CD8-positive, alpha-beta T cell (primary cell): ENCODE measurements at places on chromosomes 3 and 15.
A peak's percentile ranks its signal among the peaks of the same experiment; 100 is the strongest.

DNA sequence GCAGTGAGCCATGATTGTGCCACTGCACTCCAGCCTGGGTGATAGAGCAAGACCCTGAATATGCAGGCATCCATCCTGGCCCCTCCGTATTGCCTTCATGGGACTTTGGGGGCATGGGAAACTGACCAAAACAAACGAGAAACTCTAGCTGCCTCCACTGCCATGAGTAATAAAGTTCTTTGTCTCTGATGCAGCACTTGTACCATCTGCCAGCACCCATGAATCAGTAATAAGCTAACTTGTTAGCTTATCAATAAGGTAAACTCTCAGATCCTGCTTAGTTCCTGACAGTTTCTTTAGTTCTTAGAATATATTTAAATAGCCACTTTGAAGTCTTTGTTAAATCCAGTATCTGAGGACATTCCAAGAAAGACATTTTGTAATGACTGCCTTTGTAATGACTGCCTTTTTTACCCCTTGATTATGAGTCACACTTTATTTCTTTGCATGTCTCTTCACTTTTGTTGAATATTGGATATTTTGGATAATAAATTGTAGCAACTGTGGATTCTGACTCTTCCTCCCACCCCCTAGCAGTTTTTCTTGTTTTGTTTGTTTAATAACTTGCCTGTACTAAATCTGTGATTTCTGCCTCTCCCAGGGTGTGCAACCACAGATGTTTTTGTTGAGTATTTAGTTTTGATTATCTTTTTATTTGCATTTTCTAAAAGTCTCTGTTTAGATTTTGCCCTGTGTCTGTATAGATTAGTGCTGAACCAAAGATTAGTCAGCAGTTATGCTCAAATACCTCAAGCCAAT lies 136.9 kb downstream of the HCN4 start:
- no peak for DNase-seq

DNA sequence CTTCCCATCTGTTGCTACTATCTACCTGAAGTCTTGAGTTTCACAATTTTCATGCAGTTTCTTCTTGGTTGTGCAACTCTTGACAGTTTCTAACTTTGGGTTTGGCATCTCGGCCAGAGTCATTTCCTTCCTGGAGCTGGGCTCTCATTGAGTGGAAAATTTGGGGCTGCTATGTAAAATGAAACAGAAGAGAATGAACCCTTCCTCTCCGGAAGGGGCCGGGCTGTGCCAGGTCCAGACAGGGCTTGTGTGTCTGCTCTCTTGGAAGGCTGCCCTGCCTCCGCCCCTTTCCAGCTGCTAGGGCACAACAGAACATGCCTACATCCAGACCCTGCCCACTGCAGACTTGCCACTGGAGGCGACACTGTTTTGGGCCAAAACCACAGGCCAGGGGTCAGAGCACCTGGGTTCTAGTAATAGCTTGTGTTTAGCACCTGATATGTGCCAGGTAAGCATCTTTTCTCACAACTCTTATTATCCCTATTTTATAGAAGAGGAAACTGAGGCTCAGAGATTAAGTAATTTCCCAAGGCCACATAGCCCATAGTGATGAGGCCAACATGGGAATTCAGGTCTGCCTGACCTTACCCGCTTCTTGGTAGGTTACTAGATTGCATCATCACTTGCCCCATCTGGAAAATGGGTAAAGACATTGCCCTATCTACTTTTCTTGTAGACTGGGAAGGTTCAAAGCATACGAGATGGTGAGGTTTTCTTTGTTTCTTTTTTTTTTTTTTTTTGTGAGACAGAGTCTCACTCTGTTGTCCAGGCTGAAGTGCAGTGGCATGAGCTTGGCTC lies 25.0 kb downstream of the IRAK2 start:
- peak; percentile 21 for DNase-seq

DNA sequence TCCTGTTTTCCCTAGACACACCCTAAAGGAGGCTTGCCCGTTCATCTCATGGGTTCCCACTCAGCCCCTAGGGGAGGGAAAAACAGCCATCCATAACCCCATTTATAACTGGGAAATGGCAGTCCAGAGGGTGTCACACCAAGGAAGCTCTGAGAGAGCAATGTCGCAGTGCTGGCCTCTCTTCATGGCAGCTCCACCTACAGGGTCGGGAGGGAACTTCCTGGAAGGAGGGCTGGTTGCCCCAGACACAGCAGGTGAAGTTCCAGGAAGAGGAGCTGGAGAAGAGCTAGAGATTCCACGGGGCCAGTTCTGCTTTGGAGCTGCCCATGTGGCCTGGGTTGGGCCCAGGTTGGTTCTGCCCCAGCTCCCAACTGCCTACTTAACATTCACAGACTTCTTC lies 22.3 kb upstream of the LINGO1 start:
- DNase-seq, result no peak

GRCh38 chr3:182954553-182955235 lies 25.6 kb downstream of the DCUN1D1 start:
- no peak for DNase-seq

GRCh38 chr3:50633230-50633790 lies 16.4 kb downstream of the MAPKAPK3 start:
- no peak for DNase-seq

GRCh38 chr3:171497468-171497867 lies 37.3 kb upstream of the TNIK start:
- DNase-seq, result no peak

GRCh38 chr15:69459066-69459465 lies 6.4 kb downstream of the RPLP1 start:
- no peak for DNase-seq

DNA sequence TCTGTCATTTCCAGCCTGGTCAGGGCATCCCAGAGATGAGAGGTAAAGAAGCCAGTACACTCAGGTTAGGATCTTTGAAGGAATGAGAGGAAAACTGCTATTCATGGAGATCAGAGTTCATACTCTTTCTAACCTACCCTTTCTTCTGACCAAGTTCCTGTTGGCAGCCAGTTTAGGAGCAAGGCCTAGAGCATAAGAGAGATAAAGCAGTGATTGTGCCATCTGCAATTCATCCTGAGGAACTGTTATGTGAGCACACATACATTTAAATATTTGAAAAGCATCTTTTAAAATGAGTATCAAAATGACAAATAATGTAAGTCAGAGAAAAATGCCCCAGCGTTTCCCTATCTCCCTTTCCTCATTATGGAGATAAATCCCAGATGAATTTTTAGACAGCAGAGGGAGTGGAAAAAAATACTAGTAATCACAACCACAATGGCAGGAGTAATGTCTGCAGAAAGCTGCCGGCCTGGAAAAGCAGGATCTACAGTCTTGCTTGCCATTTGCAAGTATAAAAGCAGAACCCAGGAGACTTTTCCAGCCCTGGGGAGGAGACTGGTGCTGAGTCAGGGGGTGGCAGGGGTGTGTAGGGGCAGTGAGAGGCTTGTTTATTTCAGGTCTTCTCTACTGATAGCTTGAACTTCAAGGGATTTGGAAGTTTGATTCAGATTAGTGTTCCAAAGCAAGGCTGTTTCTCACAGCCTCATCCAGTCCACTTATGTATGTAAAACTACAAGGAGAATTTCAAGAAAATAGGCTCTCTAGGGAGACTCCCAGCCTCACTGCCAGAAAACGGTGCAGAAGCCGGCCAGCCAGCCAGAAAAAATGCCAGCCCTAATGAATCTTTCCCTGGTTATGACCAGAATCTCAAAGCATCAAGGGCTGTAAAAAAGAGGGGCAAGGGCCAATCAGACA lies 1052.4 kb downstream of the TUSC7 start:
- no peak for DNase-seq

- no peak for DNase-seq
Measured at GRCh38 chr3:112090887-112091586, 4.8 kb downstream of the C3orf52 start.

DNA sequence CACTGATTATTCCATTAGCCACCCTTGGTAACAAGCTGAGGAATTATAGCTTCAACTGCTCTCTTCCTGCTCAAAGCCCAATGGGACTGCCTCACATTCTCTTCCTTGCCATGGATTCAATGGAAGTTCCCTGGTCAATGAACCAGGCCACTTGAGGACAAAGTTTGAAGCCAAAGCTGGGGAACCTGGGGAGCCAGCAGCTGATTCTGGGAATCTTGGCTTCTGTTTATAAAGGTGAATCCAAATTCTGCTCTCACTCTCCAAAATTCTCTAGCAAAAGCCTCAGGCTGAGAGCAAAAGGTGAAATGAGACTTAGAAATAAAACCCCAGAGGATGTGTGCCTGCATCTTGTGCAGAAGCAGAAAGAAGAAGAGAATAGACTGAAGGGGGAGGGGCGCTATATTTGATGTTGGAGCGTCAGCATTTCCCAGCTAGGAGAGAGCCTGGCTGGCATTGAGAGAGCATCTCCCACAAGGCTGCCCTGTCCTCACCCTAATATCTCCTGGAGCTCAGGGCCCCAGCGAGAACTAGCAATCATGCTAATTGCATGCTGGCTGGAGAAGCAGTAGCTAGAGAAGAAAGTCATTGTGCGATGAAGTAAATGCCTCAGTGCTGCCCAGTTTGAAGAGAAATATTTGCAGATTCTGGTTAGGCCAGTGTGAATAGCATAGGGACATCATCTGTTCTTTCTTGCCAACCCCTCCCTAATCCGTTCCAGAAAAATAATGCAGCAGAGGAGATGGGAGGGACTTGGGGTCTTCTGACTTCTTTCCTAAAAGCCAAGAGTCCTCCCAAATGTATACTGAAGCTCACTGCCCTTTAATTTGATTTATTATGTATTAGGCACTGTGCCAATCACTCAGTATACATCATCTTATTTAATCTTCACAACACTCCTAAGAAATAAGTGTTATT lies 34.9 kb upstream of the GAP43 start:
- DNase-seq, result no peak

DNA sequence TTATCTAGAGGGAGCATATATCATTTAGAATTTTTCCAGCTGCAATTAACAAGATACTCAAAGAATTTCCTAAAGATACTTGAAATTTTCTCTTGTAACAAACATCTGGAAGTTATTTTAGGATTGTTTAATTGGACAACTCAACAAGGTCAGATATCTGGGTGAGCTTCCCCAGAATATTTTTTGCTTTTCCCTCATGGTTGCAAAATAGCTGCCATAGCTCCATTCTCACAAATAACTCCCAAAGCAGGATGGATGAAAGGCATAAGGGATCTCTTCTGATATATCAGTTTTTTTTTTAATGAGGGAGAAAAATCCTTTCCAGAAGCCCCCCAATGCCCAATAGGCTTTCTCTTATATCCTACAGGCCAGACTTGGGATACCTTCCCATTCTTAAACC lies 56.6 kb upstream of the SLC25A26 start:
- no peak for DNase-seq

DNA sequence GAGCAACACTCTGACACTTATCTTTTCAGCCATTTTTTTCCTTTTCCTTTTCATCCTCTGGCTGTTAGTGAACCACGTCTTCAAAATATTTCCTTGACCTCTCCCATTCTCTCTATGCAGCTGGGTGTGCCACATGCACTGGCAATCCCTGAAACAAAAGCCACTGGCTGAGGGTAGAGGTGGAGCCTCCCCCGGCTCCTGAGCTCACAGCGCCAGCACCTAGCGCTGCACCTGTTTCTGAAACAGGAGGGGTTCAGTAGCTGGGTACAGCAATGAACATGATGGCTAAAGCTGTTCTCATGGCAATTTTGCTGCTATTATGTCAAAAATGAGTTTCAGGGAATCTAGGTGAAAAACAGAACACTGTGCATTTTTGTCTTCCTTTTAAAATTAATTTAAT lies 314.7 kb upstream of the ATP10A start:
- DNase-seq, result no peak

DNA sequence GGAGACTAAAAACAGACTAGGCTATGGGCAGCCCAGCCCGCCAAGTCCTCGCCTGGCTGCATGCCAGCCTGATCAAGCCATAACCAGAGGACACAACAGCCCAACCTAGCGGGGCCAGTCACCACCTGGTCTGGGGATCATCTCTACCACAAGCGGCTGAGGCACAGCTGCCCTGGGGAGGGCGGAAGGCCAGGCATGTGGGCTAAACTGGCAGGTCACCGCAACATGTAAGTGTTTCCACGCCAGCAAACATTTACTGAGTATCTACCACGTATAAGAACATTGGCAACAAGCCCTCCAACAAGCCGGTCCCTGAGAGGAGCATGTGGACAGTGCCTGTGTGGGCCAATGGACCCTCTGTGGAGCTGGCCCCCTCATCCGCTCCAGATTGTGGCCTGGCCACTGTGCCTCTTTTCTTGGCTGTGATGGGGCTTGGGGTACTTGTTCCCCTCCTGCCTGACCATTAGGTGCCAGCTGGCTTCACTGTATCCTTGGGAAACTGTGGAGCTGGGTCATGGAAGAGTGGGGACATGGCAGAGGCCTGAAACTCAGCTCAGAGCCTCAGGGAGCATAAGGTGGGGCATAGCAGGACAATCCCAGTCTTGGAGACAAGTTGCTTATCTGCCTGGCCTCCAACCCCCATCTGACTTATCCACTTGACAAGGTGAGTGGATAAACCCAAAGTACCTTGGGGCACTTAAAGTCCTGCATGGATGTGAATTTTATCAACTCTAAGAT lies 9.0 kb downstream of the UBXN7 start:
- no peak for DNase-seq

DNA sequence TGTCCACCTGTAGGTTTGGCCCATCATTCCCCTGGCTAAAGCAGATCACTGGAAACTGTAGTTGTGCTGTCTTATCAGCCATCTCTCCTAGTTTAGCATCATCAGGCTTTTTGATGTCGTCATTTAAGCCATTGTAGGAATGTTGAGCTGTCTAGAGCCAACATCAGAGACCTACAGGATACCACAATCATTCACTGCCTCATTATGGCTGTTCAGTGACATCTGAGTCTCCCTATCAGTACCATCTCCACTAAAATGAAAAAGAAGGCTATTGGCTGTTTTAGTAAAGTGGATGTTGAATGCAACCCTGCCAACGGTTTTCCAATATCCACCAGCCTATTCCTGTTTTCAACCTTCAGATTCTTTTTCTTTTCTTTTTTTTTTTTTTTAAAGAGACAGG lies 29.2 kb downstream of the RLBP1 start:
- no peak for DNase-seq

DNA sequence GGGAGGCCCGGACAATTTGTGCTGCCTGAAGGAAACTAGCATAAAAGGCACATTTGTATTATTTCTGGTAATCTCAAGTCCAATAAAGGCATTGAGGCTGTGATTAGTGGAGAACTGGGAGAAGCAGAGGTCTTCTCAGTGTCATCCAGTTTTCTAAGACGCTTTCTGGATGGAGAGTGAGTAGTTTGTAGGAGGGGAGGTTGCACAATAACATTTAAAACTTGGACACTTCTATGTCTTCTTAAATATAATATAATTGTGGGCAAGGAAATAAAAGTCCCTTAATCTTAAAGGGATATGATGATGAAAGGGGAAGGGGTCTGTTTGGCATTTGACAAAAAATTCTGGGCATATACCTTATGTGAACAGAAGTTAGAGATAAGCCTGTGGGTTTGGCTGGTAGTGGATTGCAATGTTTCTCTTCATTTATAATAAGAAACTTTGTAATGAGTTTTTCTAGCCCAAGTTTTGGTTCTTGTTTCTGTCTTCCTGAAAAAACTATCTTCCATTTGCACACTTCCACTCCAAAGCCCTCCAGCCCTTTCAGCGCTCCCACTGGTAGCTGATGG lies 291.6 kb upstream of the TGFBR2 start:
- no peak for DNase-seq

GRCh38 chr3:88574146-88574545 lies 424.4 kb downstream of the C3orf38 start:
- no peak for DNase-seq
